ENCODE measurements at places on chromosomes 13 and 19.
A peak's percentile ranks its signal among the peaks of the same experiment; 100 is the strongest.

GRCh38 chr13:99083981-99084380, 106.1 kb upstream of the DOCK9 start:
- DNase-seq = no peak

GRCh38 chr13:27341616-27342015, 71.0 kb downstream of the RASL11A start:
- no peak for DNase-seq

- DNase-seq = no peak
These were observed 254.9 kb upstream of the KLF12 start for GRCh38 chr13:74389056-74389455.

GRCh38 chr13:27985600-27985999, 2.9 kb downstream of the URAD start:
- DNase-seq = no peak

- no peak for DNase-seq
These were observed 130.5 kb downstream of the LMO7 start for GRCh38 chr13:75766636-75767035.

DNA sequence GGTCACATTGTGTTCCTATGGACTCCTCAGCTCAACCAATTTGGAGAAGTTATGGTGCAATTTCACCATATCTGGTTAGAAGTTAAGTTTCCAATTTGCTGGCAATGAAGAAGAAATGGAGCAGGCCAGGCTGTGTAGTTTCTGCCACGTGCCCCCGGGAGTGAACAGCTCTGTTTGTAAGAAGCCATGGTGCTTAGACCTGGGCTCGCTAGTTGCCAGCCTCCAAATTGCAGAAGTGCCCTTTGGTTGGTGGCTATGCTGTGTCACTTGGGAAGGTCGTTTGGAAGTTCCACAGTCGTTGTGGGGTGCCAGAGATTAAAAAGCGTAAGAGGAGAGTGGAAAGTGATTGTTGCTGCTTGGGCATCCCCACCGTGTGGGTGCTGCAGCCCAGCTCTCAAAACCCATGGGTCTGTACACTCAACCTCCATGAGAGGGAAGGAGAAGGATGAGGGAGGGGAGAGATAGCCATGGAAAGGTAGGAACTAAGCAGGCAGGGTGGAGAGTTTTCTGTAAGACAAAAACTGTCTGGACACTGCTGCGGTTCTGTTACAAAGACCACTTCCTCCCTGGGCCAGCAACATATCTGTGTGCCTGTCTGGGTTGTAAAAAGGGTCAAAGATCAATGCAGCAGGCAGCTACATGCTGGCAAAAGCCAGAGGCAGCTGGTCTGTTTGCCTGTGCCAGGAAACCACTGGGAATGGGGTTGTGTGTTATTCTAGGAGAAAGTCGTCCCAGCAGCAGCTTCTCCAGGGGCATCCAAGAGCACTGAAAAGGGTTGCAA, 10.8 kb downstream of the ALOX5AP start:
- DNase-seq = no peak

DNA sequence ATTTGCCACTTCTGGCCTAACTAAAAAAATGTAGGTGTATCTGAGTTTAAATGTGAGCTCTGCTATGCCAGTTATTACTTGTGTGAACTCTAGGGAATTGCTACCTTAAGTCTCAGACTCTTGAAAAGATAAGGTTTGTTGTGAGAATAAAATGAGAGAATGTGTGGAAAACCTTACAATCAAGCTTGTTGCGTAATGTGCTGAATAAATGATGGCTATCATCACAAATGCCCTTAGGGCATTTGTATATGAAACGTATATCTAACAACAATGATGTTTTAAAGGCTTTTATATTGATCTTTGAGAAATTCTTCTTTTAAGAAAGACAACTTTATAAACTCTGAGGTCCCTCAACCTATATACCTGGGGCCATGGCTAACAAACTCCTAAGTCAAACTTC, 384.8 kb downstream of the ITGBL1 start:
- DNase-seq = no peak

- no peak for DNase-seq
These were observed 52.4 kb upstream of the SOX21 start for GRCh38 chr13:94764576-94765321.

DNA sequence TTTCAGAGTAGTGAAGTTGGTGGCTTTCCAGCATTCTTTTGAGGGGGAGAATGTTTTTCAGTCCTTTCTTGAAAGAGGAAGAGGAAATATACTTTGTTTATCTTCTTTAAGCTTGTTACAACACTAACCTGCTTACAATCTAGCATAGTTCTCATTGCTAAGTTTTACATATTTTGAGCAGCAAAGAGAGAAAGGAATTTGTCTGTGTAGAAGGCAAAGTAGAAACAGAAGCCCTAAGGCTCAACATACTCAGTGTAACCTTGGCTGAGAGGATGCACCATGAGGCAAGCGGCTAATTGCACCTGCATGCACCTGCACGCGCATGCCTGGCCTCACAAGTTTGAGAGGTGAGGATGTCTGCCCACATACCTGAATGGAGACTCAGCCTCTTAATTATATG, 2.2 kb downstream of the FRY start:
- DNase-seq = no peak

DNA sequence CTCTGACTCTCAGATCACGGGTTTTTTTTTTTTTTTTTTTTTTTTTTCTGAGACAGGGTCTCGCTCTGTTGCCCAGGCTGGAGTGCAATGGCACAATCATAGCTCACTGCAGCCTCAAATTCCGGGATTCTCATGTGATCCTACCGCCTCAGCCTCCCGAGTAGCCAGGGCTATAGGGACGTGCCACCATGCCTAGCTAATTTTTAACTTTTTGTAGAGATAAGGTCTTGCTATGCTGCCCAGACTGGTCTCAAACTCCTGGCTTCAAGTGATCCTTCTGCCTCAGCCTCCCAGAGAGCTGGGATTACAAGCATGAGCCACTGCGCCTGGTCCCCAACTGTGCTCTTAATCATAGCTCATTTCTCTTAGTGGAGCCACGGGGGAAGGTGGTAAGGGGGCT, 4.6 kb upstream of the GRAMD1A start:
- DNase-seq = no peak

DNA sequence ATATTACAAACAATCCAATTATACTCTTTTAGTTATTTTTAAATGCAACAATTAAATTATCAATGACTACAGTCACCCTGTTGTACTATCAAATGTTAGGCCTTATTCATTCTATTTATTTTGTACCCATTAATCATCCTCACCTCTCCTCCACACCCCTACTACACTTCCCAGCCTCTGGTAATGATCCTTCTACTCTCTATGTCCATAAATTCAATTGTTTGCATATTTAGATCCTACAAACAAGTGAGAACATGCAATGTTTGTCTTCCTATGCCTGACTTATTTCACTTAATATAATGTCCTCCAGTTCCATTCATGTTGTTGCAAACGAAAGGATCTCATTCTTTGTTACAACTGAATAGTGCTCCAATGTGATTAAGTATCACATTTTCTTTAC, 1414.6 kb downstream of the SLITRK1 start:
- no peak for DNase-seq

DNA sequence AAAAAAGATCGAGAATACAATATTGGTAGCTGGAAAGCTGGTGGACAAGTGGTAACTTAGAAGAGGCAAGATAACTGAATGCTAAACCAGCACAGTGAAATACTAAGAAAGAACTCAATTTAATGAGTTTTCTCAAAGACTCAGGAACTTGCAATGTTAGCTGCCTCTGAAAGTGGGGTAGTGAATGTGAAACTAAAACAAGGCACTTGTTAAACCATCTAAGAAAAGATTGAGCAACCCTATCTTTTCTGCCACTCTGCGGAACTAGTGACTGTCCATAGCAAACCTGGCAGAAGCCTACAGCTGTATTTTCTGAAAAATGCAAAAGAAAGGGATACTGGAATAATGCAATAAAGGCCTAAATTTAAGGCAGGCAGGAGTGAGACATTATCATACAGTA, 1574.4 kb upstream of the PRR20A start:
- no peak for DNase-seq

DNA sequence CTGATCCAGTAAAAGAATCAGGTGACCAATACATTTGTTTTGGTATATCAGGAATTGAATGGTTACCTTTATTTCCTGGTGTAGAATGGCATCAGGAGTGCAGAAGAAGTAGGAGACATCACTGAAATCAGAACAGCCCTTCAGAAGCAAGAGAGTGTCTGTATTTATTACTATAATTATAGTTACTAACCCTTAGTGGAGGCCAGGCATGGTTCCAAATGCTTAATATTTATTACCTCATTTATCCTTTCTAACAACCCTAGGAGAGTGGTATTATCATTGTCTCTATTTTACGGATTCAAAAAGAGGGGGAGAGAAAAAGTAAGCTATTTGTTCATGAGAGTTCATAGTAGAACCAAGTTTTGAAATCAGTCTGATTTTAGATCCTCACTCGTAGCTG, 1292.9 kb downstream of the PCDH9 start:
- DNase-seq = no peak

DNA sequence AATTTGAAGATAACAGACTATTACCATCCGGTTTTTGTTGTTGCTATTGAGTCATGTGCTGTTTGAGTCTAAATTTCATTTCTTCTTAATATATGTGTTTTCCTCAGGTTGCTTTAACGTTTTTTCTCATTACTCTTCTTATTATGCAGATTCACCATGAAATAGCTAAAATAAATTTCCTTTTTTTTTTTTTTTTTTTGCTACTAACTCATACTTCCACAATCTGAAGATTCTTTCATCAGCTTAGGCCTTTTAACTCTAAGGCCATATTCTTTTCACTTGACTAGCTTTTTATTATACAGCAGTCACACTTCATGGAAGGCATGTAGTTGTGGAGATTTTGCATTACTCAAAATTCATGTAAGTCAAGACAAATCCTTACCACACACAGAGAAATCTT, 23.9 kb upstream of the RCBTB2 start:
- no peak for DNase-seq

DNA sequence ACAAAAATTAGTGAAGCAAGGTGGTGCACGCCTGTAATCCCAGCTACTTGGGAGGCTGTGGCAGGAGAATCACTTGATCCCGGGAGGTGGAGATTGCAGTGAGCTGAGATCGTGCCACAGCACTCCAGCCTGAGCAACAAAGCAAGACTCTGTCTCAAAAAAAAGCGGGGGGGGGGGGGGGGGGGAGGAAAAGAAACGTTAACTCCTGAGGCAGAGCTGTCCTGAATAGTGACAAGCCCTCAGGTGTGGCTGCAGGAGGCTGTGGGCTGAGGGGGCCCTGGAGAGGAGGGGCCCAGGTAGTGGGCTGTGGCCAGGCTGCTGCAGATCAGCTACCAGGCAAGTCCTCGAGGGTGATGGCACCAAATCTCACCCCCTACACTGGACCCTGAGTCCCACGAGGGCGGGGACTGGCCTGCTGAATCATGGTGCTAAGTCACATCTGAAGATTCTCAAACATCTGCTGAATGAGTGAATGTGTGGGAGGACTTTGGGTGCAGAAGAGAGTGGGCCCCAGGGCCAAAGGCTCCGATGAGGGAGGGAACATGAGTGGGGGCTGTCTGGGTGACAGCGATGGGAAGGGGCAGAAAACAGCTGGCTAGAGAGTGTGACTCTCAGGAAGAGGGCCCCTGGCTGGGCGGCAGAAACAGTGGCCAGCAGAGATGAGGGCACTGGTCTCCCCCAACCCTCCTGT, 24.6 kb upstream of the ATP1A3 start:
- no peak for DNase-seq

DNA sequence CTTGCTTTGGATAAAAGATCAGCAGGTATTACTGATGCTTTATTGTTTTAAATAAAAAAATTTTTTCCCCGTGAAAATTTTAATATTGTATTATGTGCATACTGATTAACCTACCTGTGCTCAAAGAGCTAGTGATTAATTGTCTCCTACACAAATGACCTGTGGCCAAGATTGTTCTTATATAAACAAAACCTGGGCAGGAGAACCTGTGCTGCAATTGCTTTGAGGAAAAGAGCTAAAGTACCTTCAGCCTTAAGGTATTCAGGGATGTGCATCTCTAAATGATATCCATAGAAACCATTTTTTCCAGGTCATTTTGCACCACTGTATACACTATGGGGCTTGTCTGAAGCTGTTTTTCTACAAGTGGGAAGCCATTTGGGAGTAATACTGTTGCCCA, 1.2 kb downstream of the FRY start:
- DNase-seq = no peak

- no peak for DNase-seq
These were observed 204.4 kb upstream of the SERP2 start for GRCh38 chr13:44169018-44169911.

DNA sequence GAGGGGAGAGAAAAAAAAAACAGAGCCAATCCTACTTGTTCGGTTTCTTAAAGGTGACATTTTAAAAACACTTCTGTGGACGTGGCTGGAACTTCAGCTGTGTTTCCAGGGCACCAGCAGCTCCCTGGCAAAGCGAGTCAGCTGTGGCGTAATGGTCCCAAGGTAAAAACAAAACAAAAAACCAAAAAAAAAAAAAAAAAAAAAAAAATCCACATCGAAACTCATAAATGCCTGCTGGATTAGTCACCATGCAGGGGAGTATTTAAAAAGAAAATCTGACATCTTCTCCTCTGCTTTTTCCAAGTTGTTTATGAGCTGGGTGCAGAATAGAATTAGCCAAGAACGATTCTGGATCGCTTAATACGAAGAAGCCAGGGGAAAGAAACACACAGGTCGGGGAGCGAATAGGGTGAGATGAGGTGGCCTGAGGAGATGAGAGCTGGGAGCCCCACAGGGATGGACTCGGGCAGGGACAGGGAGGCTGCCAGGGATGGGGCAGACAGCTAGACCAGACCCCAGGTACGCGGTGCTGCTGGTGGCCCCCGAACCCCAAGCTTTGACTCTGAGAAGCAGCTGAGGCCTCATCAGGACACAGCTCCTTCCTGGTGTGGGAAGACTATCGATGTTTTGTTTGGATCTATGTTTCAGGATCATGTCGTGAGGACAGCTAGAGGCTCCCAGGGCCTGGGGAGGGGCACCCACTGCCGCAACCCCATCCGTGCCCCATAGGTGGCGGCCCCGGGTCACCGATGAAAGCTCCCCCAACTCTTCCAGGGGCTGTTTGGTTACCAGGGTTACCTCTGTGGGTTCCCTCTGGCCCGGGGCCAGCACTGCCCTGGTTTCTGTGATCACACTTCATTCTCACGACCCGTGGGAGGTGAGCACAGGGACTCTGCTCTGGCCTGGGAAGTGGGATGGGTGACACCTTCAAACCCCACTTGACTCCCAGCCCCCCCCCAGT, 3.1 kb upstream of the CTXN1 start:
- DNase-seq = peak; percentile 45

- DNase-seq = no peak
These were observed 29.4 kb upstream of the GTF3A start for GRCh38 chr13:27395007-27395510.

Data from CD4-positive, alpha-beta T cell (primary cell).